ENCODE measurements at places on chromosomes 1 and 21.

GRCh38 chr1:224722838-224723237 is 106.7 kb downstream of the CNIH3 start:
- DNase-seq = no peak

DNA sequence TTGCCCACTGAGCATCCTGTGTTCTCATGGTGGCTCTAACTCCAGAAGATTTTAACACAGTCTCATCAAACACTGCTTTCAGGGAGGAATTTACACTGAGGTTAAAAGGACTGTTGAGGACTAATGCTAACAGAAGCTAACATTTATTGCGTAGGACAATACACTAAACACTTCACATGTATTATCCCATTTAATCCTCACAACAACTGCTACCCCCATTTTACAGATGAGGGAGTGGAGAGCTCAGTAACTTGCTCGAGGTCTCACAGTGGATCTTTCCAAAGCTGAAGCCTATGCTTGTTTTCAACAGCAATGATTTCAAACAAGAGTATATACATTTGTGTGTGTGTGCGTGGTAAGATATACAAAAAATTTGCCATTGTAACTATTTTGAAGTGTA is 13.9 kb downstream of the ATF3 start:
- DNase-seq = no peak

GRCh38 chr1:89600451-89601224 is 32.3 kb upstream of the LRRC8C start:
- DNase-seq = no peak

DNA sequence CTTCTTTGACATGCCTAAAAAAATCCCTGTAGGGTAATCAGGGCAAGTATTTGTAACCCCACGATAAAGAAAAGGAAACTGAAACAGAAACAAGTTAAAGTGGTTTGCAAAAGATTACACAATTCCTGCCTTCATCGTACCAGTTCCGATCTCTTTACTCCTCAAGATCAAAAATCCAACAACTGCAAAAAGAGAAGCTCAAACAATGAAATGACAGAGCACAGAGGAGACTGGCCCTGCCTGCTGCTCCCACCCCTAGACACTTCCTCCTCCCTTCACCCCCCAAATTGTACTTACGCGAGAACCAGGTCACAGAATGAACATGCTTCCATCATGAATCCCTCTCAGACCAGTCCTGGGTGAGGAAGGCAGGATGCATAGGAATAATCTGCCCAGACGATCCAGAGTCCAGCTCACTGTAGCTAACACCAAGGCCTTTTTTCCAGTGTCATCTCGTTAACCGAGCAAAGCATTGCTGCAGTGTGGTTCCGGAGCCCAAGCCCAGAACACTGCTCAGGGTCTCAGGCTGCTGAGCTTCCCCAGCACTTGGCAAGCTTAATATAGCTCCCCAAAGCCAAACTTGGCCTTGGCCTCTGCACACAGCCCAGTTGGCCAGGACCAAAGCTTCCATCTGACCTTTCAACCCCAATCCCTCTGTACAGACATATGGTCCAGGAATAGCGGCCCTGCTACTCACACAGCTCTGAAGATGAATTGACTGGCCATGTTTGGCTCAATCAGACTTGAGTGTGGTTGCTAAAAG is 20.3 kb downstream of the RXRG start:
- no peak for DNase-seq

DNA sequence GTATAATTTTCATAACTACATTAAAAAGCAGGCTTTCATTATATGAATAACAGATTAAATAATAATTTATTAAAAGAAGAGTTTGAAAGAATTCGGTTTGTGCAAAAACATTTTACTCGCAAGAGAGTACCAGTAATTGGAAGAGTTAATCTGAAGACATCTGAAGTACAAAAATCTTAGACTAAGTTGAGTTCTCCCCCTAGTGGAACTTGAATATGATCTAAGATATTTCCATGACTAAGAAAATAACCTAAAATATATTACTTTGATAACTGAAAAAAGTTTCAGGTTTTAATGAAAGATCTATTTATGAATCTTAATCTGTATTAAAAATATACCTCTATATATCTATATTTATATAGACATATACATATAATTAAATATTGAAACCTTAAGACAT is 112.5 kb upstream of the GFI1 start:
- DNase-seq = no peak

GRCh38 chr1:62744611-62745577 is 39.0 kb upstream of the ATG4C start:
- no peak for DNase-seq

All from neural crest cell (in vitro differentiated cells).